ENCODE measurements at places on chromosomes 4 and X.

DNA sequence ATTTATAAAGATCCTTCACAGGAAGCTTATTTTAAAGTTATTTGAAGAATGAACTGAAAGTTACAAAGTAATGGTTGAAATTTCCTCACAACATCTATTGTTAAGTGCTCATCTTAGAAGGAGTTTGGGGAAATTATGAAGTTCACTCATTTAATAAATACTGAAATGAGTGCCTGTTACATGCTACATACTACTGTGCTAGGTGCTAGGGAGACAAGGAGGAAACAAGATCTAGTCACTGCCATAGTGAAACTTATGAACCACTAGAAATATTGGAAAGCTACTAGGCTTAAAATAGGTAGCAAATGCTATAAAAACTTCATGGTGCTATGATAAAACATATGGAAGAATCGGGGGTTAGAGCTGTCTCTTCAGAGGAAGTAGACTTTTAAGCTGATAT, 97.1 kb downstream of the JADE1 start:
- no peak for DNase-seq

DNA sequence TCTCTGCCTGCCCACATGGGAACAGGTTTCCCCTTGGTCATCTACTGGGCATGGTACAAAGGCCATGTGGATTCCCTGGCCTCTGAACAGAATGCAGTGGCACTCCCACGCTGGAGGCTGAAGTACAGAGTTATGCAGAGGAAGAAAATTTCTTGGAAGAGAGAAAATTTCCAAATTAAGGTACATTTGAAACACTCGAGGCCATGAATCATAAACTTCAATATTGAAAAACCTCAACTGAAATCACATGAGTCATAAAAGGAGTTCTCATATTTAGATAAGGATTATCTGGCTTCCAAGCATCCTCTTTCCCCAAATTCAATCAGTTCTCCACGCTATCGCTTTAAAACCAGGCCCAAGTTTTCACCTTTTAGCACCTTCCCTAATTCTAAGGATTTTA, 28.1 kb upstream of the TXK start:
- no peak for DNase-seq

GRCh38 chrX:19630228-19630627, 114.9 kb upstream of the MAP3K15 start:
- no peak for DNase-seq

GRCh38 chr4:73704314-73705055, 35.9 kb upstream of the CXCL8 start:
- no peak for DNase-seq

DNA sequence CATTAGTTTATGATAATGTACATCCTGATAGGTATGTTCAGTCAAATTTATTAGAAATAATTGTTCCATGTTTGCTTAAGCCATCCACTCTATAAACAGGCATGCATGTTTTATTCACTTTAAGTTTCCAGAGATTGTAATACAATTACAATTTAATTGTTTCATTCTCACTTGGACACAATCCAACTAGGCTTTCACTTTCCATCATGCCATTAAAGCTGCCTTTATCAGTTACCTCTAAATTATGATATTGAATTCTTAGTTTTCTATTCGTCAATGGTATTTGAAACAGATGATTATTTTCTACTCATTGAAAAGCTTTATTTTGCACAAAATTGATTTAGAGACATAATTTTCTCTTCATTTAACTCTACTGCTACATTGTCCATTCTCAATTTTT, 1196.3 kb downstream of the RAPGEF2 start:
- no peak for DNase-seq

DNA sequence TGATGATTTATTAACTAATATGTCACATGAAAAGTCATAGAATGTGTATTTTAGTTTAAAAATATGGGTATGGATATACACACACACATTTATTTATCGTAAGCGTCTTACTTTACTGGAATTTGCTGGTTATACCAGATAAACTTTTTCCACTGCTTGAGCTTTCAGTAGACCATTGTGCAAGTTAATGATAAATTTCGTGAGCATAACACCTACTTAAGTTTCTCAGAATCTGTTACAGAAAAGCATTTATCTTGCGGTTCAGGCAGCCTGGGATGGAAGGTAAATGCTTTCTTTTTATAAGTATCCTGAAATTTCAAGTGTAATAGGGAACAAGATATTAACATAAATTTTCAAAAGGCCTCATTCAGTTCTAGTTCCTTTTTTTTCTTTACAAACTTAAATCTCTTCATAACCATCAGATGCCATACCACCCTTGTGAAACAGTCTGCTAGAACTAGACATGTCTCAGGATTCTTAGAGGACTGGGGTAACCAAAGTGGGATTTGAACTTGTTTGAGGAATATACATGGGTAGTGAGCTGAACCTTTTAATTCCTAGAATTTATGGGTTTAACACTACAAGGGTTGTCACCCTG, 27.7 kb downstream of the ATP7A start:
- DNase-seq, result no peak

DNA sequence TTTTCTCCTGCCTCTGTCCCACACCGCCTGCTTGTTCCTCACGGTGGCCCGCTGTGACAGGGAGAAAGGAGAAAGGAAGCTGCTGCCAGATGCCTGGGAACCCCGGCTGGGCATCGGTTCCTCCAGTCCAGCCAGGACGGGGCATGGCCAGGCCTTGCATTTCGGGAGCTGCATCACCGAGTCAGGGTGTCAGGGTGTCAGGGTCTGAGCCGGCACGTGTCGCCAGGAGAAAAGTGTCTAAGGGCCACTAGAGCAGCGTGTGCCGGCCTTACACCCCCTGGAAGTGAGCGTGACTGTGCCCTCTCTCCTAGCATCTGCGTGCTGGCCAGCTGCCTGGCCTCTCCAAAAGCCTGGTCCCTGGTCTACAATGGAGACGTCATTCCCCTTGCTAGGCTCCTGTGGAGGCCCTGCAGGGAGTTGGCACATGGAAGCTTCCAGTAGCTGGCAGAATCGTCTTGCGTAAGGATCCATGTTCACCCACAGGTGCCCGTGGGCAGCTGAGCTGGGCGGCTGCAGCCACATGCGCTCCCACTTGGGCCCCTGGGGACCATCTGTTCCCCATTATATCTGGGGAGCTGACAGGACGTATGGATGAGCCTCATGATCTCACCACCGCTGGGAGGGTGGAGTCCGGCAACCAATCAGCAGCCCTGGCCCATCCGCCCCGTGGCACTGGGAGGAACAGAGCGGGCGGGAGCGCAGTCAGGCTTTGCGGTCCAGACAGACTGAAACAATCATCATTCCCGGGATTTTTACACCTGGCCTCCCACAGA, 39.9 kb upstream of the HMX1 start:
- DNase-seq, result no peak

DNA sequence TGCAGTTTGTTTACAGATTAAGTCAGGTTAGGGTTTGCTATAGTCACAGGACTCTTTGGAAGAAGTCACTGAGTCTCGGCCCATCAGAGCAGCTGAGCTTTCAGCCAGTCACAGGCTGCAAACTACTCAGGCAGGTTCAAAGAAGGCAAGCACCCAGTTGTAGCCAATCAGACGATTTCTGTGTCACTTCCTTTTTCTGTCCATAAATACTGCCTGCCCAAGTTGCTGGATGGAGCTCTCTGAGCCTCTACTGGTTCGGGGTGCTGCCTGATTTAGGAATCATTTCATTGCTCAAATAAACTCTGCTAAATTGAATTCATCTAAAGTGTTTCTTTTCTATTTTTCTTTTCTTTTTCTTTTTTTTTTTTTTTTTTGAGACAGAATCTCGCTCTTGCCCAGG, 7.3 kb upstream of the SH3BP2 start:
- DNase-seq, result no peak

DNA sequence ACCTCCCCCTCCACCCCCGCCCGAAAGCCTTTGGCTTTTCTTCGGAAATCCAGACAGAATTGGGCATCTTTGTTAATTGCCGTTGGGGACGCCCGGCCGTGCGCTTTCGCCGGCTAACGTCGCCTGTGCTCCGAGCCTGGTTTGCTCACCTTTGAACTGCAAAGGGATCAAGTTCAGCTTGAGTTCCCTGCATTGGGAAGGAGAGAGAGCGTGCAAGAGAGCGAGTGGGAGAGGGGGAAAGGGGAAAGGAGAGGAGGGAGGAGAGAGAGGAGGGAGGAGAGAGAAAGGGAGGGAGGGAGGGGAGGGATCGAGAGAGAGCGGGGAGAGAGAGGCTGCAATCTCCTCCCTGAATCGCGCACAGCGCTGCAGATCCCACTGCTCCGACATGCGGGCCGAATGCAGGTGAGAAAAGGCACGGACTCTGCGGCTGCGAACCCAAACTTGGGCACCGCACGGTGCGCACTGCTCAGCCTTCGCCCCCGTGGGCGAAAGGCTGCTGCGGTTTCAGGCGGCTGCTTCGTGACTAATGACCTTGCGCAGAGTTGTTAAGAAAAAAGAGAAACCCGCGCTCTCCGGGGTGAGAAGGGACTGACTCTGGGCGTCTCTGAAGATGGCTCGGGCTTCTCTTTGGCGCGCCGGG, at the start of gene PCDH7:
Gene PCDH7, plus strand, starts transcription at position 349 of the 640 bp plus-strand sequence. CDS start 1,054 bp downstream, outside the sequence.
- DNase-seq, result no peak

GRCh38 chr4:127656047-127656680, 23.4 kb downstream of the INTU start:
- no peak for DNase-seq

- no peak for DNase-seq
These were observed 616.2 kb upstream of the AADAT start for GRCh38 chr4:170705907-170706306.

GRCh38 chr4:66604192-66604591, 933.9 kb upstream of the EPHA5 start:
- no peak for DNase-seq

DNA sequence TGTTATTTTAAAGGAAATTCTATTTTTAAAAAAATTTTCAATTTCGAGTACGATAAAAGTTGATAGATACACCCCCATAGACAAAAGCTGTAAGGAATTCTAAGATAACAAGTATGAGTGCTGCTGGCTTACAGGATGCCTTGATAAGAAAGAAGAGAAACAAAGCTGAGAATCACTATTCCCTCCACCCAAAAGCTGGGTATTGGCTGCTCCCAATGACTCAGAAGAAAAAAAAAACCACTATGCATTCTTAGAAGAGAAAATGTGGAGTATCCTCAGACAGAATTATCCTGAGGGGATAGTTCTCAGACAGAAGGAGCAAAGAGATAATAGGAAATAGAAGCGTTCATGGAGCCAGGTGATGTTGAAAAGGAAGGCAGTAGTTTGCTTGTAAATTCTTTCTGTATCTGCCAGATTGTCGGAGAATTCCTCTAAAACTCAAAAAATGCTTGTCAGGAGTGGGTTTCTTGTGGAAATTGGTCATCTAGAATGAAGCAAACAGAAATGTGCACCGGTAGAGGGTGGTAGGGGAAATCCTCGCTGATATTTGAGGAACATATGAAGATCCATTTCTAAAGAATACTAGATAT, 217.5 kb upstream of the ADAMTS3 start:
- no peak for DNase-seq

DNA sequence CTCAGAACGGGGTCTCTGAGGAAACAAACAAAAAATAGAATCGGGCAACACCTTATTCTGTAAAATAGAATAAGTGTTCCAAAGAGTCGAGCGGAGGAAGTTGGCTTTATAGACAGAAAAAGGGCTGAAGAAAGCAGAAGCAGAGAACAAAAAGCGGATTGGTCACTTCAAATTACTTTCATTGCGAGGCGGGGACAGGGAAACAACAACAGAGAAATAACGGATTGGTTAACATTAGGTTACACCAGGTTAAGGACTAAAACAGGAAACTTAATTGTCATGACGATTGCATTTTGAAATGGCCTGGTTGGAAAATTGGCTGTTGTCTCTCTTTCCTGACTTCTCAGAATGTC, 433 bp upstream of the COQ2 start:
- no peak for DNase-seq

All from NCI-H187 (cell line).